Erythroblast (primary cell): ENCODE measurements at places on chromosomes 16 and 17.

DNA sequence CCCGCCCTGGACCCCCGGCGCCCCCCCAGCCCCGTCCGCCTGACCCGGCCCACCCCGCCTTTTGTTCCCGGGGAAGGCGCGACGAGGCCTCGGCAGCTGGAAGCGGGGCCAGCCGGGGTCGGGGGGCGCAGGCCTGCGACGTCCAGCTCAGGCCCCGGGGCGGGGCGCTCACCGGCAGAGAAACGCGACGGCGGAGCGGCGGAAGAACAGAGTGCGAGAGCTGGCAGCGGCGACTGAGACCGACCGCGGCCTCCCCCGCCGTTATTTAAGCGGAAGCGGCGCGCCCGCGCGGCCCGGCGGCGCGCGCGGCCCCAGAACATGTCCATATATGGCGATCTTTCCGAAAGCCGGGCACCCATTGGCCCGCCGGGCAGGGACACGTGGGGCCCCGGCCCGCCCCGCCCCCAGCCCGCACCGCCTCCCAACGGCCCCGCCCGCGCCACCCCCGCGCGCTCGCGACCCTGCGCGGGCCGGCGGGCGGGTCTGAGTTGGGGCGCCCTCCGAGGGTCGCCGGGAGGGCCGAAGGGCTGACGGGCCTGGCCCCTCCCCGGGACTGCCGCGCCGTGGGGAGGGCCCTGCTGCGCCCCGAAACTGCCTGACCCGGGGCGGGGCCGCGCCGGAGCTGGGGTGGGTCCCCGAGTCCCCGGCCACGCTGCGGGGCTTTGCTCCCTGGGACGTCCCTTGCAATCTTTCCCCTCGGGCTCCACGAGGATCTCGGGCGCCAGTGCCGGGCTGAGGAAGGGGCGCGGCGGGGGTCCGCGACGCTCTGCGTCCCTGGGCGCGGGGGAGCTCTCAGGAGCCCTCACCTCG lies at the start of gene ACTG1:
ACTG1 (minus strand) TSS at position 238 of the 810 bp plus-strand sequence. CDS start 445 bp downstream, outside the sequence.
- peak; percentile 90 for DNase-seq

- no peak for DNase-seq
These were observed 13.8 kb downstream of the DCUN1D3 start for GRCh38 chr16:20886320-20886719.

DNA sequence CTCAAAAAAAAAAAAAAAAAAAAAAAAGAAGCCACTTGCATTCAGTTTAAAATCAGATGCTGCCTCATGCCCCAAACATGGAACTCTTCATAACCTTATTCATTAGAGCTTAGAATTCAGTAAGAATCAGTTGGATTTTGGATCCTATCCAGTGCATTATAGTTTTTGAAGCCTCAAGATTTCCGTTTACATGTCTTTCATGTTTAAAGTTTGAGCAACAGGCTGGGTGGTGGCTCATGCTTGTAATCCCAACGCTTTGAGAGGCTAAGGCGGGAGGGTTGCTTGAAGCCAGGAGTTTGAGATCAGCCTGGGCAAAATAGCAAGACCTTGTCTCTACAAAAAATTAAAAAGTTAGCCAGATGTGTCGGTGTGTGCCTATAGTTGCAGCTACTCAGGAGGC lies 55.0 kb downstream of the SNTB2 start:
- DNase-seq, result no peak

DNA sequence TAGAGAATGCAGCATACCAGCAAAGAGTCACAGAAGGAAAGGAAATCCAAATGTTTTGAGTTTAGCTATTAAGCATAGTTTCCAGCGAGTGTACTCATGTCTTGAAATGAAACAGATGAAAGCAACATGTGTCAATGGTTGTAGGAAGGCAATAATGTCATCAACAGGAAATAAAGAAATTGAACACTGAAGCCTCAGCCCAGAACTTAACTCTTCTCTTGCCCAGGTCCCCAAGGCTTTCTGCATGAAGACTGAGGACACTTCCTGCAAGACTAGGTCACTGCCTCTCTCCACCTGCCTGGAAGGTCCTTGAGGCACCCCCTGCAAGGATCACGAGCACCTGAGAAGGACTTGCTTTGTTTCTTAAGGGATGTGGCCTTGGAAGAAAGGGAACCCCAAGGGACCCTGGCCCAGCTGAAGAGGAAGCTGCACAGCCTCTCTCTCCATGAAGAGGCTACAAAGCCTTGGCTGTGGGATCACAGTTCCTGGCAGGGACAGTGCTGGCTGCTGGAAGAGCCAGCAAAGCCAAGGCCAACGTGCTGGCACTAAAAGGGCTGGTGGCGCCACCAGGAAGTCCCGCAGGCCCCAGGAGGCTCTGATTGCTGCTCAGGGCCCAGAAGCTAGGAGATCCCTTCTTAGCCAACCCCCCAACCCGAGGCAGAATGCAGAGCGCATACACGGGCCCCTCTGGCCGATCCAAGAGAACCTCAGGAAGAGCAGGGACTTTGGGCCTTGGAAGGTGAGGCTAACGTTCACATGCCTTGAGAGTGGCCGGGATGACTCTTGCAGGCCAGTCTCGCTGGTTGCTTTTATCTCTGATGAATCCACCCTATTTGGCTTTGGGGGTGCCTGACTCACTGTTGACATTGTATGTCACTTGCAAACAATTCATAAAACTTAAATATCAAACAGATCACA lies 23.4 kb upstream of the AXIN2 start:
- DNase-seq, result no peak

DNA sequence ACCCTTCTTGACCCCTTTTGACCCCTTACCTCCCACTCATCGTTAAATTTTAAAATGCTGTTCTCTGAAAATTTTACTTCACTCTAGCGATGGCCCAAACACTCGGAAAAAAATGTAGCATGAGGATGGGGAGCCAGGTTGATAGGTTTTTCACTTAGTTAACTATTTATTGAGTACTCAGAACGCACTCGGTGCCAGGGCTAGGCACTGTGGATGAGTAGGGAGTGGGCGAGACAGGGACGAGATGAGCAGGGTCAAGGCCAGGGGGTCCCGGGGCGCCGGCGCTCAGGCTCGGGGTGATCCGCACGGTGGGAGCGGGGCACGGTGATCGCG lies 392 bp downstream of the ZSCAN32 start:
- DNase-seq, result no peak

GRCh38 chr16:70768203-70768580 lies 32.8 kb downstream of the VAC14 start:
- DNase-seq, result no peak

DNA sequence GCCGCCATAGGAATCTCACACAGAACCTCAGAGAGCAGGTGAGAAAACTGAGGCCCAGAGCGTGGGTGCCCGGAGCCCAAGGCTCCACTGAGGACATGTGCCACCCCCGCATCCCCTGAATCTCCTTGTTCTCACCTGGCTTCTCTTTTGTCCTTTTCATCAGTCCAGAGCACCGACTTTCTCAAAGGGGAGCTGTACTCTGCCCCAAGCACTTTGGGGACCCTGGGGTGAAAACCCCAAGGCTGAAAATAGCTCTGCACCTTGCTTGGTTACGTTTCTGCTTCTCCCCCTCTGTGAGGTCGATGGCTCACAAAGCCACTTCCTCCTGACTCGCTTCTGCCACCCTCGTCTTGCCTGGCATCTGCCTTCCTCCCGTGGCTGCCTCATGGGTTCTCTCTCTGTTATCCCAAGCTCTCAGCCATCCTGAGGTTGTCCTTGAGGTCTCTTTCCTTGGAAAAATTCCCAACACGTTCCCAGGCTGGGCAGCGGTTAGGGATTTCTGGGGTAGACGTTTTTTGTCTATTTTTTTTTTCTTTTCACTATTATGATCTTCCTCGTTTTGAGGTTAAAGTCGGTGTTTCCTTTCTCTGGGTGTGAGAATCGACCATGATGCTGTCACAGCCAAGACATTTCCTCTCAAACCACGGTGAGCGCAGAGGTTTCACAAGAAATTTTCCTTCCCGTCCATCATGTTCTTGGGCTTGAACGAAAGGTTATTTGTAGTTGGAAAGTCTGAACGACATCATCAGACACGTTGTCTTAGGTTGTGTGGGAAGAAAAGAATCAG lies 37.2 kb downstream of the IRF8 start:
- no peak for DNase-seq

DNA sequence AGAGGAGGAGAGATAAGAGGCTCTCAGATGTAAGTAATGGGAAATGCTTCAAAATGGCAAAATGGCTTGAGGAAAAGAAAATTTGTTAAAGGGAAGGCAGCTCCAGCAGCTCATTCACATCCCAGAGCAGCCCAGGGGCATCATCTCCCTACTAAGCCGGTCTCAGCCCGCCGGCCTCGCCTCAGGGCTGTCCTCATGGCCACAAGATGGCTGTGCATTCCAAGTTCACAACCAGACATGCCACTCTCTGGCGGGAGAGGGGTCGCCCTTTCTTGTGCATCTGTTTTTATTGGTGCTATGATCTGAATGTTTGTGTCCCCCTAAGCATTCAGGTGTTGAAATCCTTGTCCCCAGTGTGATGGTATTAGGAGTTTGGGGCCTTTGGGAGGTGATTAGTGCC lies 13.5 kb upstream of the SLC47A2 start:
- DNase-seq, result no peak

DNA sequence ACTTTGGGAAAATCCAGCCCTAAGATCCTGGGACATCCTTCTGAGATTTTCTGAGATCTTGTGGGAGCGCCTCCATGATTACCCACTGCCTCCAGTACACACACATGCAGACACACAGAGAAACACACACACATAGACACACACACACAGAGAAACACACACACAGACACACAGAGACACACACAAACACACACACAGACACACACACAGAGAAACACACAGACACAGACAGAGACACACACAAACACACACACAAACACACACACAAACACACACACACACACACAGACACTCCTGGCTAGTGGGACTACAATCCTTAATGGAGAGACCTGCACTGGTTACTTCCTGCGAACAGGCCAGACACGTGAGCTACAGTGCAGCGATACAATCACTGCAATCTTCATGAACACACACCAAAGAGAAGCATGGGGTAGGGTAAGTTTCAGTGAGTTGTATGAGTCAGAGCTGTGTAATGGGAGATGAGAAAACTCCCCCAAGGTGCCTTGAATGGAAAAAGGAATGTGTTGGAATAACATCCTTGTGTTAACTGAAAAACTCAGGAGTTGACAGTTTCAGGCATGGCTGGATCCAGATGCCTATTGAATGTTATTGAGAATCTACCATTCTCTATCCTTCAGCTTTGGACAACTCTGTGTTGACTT lies 79.5 kb downstream of the SLC6A2 start:
- no peak for DNase-seq

GRCh38 chr16:57897996-57898395 lies 72.9 kb downstream of the CNGB1 start:
- no peak for DNase-seq

DNA sequence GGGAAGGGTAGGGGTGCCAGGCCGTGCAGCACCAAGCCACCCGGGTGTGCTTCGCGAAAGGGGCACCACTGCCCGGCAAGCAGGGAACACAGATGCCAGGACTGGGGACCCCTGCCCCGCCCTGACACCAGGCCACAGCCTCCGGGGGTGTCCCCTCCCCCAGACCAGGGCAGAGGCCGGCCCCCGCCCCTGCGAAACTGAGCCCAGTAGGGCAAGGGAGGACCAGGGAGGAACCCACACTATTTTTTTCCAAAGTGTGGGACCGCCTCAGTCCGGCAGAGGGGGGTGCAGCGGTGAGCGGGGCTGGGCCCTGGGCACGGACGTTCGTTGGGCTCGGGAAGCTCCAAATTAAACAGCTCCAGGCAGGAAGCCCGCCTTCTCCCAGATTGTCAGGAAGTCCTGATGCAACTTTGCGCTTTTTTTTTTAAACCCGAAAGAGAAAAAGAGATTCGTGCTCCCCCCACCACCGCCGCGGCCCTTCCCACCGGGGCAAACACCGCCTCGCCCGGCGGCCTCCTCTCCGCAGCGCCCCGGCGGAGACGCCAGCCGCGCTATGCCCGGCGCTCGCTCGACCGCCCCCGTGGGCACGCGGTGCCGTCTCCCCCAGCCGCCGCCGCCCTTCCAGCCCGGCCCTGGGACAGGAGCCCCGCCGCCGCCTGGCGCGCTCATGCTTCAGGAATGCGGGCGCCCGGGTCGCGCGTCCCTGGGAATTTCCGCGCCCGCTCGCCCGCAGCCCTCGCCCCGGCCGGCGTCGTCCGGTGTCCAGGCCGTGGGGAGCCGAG lies 755 bp downstream of the PIEZO1 start:
- DNase-seq, result peak; percentile 73

- DNase-seq, result no peak
These were observed 205.6 kb downstream of the FOXL1 start for GRCh38 chr16:86783636-86784626.

DNA sequence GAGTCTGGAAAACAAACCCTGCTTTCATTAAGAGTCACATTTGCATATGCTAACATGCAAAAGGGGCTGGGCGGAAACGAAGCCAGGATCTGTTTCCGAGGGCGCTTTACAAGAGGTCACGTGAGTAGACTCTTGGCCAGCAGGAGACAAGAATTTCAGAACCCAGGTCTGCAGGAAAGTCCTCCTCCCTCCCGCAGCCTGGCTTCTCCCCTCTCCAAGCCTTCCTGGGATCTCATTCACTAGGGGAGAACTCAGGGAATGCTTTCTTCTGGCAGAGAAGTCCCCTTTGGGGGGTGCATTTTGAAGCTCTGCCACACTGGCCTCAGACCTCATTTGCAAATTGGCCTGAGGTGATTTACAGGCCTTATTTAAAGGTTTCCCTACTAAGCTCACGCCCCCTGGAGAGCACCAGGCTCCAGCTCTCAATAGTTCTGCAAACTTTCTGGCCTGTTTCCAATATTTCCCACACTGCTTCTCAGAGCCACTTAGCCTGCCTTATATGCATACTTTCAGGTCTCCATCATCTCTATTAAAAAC lies 57.2 kb upstream of the CACNG5 start:
- no peak for DNase-seq

DNA sequence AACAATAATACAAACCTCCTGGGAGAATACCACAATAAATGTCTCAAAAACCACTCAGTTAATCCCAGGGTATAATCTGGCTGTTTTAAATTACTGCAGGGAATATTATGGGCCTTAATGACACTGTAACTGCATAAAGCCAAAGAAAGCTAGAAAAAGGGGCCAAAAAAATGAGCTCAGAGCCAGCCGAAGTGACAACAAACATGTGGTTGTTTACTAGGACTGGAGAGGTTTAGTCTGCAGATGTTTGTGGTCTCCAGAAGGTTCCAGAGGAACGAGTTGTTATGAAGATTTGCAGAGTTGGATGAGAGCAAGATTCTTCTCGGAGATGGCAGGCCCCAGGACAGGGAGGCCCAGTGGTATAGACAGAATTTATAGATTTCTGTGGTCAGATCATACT lies 97.1 kb upstream of the AKTIP start:
- DNase-seq, result no peak

DNA sequence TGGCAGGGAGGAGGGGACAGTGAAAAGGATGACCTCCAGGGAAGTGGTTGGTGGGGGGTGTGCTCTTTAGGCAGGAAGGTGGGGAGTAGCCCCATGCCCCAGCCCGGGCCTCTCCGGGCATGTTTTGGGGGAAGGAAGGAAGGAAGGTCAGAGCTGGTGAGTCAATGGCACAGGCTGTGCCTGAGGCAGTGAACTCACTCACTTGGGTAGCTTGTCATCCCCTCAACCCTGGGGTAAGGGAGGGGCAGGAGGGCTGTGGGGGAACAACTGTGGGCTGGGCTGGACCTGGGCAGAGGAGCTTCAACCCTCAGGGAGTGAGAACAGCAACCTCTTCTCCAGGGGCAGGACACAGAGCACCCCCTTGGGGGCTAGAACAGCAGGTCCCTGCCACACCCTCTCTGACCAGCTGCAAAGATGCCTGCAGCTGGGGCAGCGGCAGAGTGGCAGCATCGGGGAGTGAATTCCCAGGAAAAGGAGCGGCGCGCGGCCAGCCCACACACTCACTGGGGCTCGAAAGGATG lies 6.3 kb downstream of the CSF3 start:
- DNase-seq, result no peak

- no peak for DNase-seq
These were observed 46.9 kb downstream of the RAI1 start for GRCh38 chr17:17728146-17728545.
